Panc1 (cell line): ENCODE measurements at places on chromosomes 3 and 15. TPM values are rescaled to one million over a fixed set of nuclear protein-coding genes. Genes with fewer than 3 reads are reported as not detected.

- no peak for DNase-seq
These were observed 135.6 kb downstream of the SOX2 start for GRCh38 chr3:181847276-181847675.

GRCh38 chr3:45583021-45583851 lies 11.3 kb upstream of the LIMD1 start:
- no peak for DNase-seq

DNA sequence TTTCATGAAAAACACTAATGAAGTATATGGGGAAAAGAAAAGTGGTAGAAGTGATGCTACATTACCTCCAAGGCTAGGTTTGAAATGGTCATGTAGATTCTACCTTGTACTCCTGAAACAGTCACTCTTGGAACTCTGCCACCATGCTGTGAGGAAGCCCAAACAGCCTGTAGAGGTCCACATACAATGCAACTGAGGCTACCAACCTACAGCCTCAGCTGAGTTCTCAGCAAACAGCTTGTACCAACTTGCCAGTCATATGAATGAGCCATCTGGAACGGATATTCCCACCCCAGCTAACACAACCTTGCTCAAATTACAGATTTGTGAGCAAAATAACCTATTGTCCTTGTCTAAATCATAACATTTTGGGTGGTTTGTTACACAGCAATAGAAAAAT lies 193.5 kb downstream of the ULK4 start:
- no peak for DNase-seq

- peak; percentile 36 for DNase-seq
These were observed 4.0 kb upstream of the SIN3A start for GRCh38 chr15:75455424-75455981.

DNA sequence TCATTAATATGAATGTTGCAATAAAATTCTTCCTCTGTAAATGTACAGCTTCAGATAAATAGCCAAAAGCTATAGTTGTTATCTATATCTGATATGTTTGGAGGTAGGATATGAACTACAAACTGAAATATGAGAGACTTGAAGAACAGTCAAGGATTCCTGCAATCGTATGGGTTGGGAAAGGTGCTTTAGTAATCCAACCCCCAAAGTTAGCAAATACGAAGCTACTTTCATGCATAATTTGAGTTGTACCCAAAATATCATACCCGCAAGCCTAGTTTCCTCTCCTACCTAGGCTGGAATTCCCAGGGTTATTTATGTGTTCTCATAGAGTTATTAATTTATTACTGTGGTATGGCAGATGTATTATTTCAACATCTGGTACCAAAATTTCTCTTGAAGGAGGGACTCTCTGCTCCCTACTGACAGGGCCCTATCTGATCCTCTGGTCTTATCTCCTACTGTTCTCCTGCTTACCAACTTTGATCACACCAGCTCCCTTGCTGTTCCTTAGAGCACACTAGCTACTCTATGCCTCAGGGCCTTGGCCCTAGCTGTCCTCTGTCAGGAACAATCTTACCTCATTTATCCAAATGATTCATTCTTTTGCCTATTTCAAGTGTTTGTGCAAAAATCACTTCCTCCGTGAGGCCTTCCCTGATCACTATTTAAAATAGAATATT lies 140.4 kb upstream of the CCDC54 start:
- no peak for DNase-seq

DNA sequence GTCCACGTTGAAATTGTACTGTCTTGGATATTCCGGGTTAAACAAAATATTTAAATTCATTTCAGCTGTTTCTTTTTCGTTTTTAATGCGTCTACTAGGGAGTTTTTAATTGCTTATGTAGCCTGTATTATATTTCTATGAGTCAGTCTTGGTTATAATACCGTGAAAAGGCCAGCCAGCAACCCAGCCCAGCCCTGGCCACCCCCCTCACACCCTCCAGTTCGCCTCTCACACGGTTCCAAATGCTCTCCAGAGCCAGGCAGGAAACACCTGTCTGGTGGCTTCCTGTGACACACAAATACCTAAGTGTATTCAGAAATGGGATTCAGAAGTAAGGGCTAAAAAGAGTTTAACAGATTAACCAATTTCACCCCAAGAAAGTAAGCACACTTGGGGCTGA lies 4.4 kb downstream of the SH3BP5 start:
- no peak for DNase-seq

Gene THRB
- total RNA-seq = 3.9 TPM

Gene CXCR6
- not detected for total RNA-seq

GRCh38 chr15:71874245-71874644 lies 63.9 kb downstream of the NR2E3 start:
- DNase-seq = no peak

DNA sequence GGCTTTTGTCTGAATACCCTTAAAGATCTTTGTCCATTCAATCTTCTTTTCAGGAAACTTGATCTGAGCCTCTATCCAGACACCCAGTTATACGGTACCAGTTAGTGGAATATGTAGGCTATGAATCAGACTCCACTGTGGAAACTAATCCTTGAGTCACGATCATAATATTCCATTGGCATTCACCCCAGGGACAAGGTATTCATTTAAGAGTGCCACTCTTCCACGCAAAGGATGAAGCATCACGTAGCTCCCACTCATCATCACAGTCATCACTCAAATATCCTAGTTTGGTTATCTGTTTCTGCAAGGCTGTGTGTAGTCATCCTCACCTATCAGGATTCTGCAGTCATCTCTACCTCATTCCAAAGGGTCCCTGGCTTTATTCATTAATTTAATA lies 85.6 kb downstream of the NEDD4 start:
- peak; percentile 97 for DNase-seq

Gene CD200R1
- 0.05 TPM for total RNA-seq

DNA sequence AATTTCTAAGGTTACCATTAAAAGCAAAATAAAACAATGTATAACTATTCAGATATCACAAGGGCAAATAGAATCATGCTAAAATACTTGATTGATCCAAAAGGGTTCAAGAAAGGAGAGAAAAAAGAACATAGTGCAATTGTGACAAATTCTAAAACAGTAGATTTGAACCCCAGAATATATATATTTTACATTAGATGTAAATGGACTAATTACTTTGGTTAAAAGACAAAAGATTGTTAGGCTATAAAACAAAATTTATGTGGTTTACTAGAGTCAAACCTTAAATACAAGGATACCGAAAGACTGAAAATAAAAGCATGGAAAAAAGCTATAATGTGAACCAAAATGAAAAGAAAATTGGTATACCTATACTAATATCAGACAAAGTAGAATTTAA lies 129.3 kb downstream of the ADAMTSL3 start:
- DNase-seq = no peak

Gene COLQ
- 0.64 TPM for total RNA-seq

- DNase-seq = no peak
These were observed 26.9 kb downstream of the RNF13 start for GRCh38 chr3:149839896-149840295.

DNA sequence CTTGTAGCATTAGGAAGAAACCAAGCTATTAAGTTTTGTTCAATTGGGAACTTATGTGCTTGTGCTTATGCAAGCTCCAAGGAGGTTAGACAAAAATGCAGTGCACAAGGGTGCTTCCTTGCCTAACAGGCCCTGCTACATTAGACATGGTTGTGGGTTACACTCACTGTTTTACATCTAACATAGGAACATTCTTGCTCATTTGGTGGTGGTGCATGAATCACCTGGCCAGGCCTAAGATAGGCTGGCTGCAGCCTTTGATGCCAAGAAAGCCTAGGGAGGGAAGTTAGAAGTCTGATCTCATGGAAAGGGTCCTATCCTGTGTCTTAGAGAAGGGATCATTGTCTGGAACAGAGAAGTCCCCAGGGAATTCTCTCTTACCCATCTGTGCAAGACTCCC lies 43.5 kb downstream of the CA12 start:
- no peak for DNase-seq

GRCh38 chr3:16050641-16051467 lies 123.6 kb upstream of the GALNT15 start:
- no peak for DNase-seq

Gene OCA2
- total RNA-seq = 0.13 TPM

- DNase-seq = no peak
These were observed 53.4 kb downstream of the ADAMTS9 start for GRCh38 chr3:64634417-64634816.

Gene CHRM5
- total RNA-seq = not detected

Gene ANKDD1A
- total RNA-seq = 6.8 TPM

Gene TRIM71
- total RNA-seq = 0.18 TPM

GRCh38 chr3:105352976-105353375 lies 13.7 kb upstream of the ALCAM start:
- no peak for DNase-seq

DNA sequence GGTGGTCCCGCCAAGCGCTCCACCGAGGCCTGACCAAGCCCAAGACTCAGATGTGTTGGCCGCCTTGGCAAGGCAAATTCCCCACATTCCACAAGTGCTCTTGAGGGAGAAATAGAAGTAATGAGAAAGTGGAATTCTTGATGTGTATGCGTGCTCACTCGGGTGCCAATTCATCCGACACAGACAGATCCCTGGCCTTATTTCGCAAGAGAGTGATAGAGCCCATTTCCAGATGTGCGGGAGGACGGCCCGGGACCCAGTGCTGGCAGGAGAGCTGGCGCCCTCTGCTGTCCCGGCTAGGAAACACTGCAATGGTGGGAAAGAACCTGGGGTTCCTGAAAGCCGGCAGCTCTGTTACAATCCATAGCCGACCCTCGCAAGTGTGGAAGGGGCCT lies 76.0 kb downstream of the HMG20A start:
- peak; percentile 36 for DNase-seq

GRCh38 chr3:79521221-79521848 lies 246.5 kb downstream of the ROBO1 start:
- DNase-seq = peak; percentile 51

Gene MFGE8
- 1,799 TPM for total RNA-seq

DNA sequence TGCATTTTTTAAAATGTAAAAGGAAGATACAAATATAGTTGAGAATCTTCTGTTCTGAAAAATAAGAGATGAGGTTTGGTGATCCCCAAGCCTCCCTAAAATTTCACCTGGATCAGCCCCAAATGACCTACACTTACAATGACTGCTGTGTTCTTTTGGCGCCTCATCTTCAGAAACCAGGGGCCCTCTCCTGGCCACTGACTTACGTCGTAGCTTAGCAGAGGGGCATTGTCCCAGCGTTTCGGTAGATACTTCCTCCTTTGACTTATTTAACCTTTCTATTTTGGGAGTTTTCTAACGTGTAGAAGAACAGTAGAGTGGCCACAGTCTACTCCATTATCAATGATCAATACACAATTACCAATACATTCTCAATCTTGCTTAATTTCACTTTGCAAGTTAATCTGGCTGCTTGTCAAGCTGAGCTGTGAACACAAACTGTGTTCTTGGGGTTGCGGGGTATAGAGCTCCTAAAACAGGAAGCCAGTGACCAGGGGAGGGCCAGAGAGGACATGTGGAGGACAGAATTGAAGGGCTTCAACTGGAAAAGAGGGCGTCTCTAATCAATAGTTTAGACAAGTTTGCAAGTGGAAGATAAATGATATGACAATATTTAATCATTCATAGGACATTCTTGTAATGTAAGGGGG lies 419.5 kb downstream of the LPP start:
- no peak for DNase-seq

GRCh38 chr3:153621953-153622352 lies 459.9 kb downstream of the RAP2B start:
- DNase-seq = no peak

GRCh38 chr3:55467099-55467498 lies 20.0 kb downstream of the WNT5A start:
- no peak for DNase-seq
